ENCODE measurements at places on chromosomes 11 and 22.

- peak; percentile 86 for DNase-seq
Observed at GRCh38 chr11:64777449-64778222, 706 bp downstream of the SF1 start.

GRCh38 chr11:103024086-103024485, 67.9 kb downstream of the DCUN1D5 start:
- DNase-seq = no peak

GRCh38 chr11:78066471-78066870, 2.8 kb downstream of the THRSP start:
- no peak for DNase-seq

DNA sequence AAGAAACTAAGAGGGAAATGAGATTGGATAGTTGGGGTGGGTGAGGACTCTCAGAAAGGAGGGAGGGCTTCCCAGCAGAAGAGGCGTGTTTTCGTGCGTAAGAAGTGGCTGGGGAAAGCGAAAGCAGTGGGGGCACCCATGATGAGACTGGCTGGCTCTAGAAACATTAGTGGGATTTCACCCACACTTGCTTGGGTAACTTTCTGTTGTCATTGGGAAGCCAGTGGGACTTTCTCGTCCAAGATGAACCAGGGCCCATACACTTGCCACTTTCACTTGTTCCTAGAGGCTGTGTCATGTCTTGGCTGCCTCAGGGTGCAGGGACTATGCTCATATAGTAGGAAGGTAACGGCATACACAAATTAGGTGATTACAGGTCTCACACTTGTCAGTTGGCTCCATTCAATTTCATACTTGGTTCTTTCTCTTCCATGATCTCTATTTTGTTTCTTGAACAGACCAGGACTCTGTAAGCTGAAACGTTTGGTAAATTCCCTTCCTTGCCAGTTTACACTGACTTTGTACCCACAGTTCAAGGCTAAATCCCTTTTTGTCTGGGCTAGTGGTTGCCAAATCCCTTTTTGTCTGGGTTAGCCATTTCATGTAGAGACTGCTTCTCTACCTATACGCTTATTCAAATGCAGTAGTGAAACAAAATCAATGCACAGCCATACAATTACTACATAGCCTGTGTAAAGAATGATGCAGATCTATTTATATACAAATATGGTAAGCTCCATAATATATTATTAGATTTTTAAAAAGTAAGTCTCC, 42.0 kb upstream of the CXCR5 start:
- DNase-seq = peak; percentile 53

GRCh38 chr22:36201630-36202319, at the start of gene APOL4:
Gene APOL4 (minus strand): TSS chr22:36201809. CDS start chr22:36201734, 75 bp downstream.
- no peak for DNase-seq

- DNase-seq = peak; percentile 85
Observed at GRCh38 chr22:22884010-22884887, 3.4 kb upstream of the IGLL5 start.

DNA sequence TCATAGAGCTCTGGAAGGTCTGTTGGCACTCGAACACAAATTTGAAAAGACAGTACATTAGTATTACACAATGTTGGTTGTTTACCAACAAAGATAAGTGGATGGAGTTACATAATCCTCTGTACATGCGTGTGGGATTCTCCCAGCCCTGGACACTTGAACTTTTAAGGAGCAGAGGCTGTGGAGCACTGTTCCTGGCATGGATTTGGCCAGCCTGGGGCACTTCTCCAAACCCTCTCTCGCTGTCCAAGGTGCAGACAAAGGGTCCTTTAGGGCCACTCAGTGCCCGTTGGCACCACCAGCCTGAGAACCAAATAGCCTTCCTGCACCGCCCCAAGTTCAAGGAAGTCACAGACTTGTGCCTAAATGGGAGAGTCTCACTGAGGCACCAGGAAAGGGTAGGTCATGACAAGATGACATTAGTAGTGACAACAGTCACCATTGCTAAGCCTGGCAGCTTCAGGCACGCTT, 1.6 kb upstream of the ANO1 start:
- no peak for DNase-seq

DNA sequence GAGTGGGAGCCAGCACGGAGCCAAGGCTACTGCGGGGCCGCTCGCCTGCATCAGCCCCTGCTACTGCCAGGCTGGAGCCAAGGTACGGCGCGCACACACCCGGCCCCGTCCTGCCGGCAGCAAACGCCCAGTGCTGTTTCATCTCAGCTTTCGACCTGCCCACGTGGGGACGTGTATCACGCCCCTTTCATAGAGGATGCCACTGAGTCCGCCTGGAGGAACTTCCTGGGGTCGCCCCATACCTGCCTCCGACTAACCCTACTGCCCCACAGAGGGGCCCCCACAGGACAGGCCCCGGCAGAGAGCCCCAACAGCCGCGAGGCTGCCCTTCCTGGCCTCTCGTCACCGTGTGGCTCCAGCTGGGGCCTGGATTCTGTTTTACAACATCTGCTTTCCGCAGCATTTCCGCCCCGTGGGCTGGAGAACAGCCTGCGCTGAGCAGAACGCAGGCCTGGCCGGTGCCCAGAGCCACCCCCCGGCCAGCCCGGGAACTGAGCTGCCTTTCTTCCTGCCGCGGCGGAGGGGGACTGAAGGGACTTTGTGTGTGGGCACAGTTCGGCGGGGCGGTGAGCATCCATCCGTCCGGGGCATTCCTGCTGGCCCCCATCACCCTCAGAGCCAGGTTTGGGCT, 22.9 kb upstream of the ARHGAP8 start:
- DNase-seq = no peak

GRCh38 chr22:41367039-41367679, 14.6 kb upstream of the TEF start:
- no peak for DNase-seq

- no peak for DNase-seq
Observed at GRCh38 chr11:124716591-124716990, 23.2 kb upstream of the NRGN start.

All from activated naive CD4-positive, alpha-beta T cell treated with anti-CD3 and anti-CD28 coated beads, Interleukin-2, amount 10 ng/mL, durations not matched to agents 7 days and 5 days (primary cell).